ENCODE measurements at places on chromosomes 11 and 22.
A peak's percentile ranks its signal among the peaks of the same experiment; 100 is the strongest.

GRCh38 chr11:44140805-44141204 lies 45.3 kb downstream of the EXT2 start:
- no peak for DNase-seq

- DNase-seq: no peak
Measured at GRCh38 chr22:40396882-40397281, 26.5 kb downstream of the SGSM3 start.

GRCh38 chr11:93604008-93604660 lies 57.3 kb upstream of the CEP295 start:
- no peak for DNase-seq

GRCh38 chr22:28268171-28268570 lies 349.1 kb upstream of the PITPNB start:
- DNase-seq: no peak

DNA sequence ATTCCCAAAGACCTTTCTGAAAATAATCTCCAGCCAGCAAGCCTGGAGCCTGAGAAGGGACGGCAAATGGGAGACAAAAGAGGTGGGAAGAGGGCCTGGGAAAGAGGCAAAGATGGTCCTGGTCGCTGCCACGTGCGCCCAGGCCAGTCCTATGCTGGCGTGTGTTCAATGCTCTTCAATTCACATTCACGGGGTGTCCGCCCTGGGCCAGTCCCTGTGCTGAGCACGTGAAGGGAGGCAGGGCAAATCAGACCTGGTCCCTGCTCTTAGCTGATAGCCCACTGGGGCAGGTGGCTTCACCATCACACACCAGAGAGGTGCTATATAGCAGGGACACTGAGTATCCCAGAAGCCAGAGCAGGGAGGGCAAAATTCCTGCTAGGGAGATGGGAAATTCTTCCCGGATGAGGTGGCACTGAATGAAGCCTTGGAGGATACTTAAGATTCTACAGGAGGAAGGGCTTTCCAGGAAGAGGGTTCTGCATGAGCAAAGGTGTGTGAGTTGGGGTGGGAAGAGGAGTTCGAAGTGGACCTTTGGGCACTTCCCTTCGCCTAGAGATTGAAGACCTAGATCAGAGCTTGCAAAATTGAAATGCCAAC lies 148.2 kb downstream of the CHST1 start:
- no peak for DNase-seq

GRCh38 chr11:2207773-2208621 lies 36.4 kb upstream of the TH start:
- DNase-seq: no peak

- no peak for DNase-seq
Measured at GRCh38 chr22:28474330-28474729, 205.3 kb downstream of the TTC28 start.

GRCh38 chr11:105296806-105297205 lies 157.2 kb upstream of the CARD18 start:
- DNase-seq: no peak

GRCh38 chr22:36334821-36335603 lies 52.8 kb downstream of the MYH9 start:
- DNase-seq: peak; percentile 44

- no peak for DNase-seq
Measured at GRCh38 chr11:11659567-11660362, 38.0 kb upstream of the GALNT18 start.

DNA sequence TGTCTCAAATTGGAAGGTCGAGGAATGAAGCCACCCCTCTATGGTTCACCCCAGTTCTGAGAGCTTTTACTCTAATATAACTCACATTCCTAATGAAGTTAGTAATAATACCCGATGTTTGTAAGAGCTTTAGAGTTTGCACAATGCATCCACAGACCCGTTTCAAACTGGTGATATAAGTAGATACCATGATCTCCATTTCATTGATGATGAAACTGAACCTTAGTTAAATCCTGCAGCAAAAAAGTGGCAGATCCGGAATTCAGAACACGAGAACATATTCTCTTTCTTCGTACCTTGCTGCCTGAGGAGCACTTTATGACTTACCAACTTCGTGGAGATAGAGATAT lies 757 bp upstream of the RBFOX2 start:
- no peak for DNase-seq
